ENCODE measurements at places on chromosomes 13 and 19.

GRCh38 chr13:60267498-60268202 lies 103.9 kb upstream of the DIAPH3 start:
- DNase-seq = no peak

- DNase-seq = no peak
Measured at GRCh38 chr13:83355041-83355440, 527.2 kb downstream of the SLITRK1 start.

DNA sequence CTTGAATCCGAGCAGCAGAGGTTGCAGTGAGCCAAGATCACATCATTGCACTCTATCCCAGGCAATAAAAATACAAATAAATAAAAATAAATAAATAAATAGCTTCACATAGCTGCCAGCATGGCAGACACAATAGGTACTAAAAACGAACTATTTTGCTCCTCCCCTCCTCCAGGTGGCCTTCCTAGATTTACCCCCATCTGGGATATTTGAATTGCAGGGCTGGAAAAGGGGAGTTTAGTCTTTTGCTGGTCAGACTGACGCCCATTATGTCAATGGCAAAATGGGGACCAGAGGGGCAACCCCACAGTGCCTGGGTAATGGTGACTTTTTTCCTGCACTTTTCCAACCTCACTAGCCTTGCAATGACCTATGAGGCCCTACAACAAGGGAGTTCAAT lies 640 bp upstream of the GMFG start:
- no peak for DNase-seq

GRCh38 chr13:114049026-114049425 lies 75.2 kb upstream of the C13orf46 start:
- no peak for DNase-seq

DNA sequence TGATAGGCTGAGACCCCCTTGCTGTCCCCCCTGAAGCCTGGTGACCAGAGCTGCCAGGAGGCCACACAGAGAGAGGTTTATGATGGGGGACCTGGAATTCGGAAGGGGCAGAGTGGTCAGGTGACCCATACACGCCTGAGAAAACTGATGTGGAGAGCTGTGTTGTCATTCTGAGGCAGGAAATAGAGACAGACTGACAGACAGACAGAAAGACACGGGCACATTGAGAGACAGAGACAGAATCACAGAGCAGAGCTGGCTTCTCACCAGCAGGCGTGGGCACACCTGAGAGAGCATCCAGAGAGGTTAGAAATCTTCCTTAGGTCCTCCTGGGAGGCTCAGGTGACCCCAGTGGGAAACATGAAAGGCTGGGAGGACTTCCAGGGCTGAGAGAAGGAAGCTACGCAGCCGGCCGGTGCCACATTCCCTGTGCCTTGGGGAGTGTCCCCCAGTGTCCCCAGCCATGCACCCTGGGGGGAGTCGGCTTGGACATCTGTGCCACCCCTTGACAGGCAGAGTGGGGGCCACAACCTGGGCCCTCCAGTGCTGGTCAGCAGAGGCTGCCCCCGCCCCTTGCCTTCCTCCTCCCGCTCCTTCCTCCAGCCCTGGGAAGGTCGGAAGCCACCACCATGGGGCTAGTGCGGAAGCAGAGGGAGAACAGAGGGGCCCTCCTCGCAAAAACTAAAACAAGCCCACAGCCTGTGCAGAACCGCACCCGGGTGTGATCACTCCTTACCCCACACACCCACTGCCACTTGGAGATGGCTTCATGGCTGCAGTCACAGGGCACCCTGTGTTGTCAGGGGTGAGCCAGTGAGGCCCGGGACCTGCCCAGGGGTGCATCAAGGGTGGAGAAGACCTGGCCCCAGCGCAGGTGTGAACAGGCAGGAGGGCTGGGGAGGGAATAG lies 2.2 kb downstream of the FFAR1 start:
- no peak for DNase-seq

Measured in left renal cortex interstitium (tissue), 4 donors.